NCI-H1092 (cell line): ENCODE measurements at places on chromosomes 7 and 10.

GRCh38 chr10:30011396-30011795, 48.0 kb downstream of the JCAD start:
- DNase-seq, result no peak

DNA sequence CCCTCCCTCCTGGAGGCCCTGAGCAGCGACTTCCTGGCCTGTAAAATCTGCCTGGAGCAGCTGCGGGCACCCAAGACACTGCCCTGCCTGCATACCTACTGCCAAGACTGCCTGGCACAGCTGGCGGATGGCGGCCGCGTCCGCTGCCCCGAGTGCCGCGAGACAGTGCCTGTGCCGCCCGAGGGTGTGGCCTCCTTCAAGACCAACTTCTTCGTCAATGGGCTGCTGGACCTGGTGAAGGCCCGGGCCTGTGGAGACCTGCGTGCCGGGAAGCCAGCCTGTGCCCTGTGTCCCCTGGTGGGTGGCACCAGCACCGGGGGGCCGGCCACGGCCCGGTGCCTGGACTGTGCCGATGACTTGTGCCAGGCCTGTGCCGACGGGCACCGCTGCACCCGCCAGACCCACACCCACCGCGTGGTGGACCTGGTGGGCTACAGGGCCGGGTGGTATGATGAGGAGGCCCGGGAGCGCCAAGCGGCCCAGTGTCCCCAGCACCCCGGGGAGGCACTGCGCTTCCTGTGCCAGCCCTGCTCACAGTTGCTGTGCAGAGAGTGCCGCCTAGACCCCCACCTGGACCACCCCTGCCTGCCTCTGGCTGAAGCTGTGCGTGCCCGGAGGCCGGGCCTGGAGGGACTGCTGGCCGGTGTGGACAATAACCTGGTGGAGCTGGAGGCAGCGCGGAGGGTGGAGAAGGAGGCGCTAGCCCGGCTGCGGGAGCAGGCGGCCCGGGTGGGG, 2.2 kb downstream of the TRIM56 start:
- no peak for DNase-seq

DNA sequence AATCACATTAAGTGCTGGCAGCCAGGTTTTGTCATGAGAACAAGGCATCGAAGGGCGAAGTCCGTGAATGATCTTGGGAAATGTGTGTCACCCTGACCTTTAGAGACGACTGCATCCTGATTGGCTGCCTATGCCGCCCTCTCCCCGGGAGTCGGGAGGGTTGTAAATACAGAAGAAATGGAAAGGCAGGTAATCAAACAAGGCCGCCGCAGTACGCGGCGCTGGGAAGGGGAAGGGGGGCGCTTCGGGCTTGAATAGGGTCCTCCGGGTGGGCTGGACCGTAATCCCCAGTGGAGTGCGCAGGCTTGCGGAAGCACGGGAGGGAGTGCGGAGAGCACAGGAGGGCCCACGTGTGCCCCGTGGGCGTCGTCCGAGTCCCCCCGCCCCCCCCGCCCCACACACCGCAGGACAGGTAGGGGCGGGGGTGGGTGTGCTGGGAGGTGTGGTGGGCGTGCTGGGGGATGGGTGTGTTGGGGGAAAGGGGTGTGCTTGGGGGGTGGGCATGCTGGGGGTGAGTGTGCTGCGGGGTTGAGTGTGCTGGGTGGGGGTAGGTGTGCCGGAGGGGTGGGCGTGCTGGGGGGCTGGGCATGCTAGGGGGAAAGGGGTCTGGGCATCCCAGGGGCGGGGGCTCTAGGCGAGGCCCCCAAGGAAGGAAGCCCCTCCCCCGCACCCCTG, 169.4 kb downstream of the ARHGAP12 start:
- DNase-seq, result peak; percentile 17

DNA sequence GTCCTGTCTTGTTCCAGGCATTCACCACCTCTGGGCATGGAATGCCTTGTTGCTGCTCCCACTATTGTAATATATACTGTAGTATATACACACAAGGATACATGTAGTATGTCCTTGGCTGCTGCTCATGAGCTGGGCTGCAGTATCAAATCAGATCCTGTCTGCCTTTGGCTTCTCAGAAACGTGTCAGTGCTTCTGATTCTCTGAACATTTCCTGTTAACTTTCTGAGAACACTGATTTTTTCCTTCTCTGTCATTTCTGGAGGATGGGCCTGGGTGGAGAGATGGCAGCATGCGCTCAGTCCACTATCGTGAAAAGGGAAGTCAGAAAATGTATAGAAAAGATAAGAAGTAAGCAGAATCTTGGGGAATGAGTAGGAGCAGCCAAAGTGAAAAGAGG, 12.2 kb downstream of the SFTPA2 start:
- no peak for DNase-seq

GRCh38 chr7:66847879-66848790, 72.9 kb upstream of the TMEM248 start:
- no peak for DNase-seq

GRCh38 chr7:123763191-123763661, 14.4 kb upstream of the WASL start:
- DNase-seq, result no peak

DNA sequence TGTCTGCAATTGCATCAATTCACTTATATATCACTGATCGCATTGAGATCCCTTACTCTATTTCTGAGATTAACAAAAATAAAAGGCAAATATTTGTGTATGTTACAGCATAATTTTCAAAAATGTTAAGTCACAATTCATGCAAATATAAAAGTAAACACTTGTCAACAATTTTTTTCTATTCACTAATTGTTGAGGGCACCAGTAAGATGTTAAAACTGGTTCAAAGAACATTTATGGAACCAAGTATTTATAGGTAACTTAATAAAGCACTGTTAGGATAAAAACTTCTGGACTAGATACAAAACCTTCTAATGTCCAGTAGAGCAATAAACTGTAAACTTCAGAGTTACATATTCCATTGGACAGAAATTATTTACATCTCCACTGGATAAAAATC, 586.1 kb upstream of the AUTS2 start:
- no peak for DNase-seq

- peak; percentile 2 for DNase-seq
Measured at GRCh38 chr10:49571388-49571787, 32.5 kb upstream of the ERCC6 start.

- no peak for DNase-seq
Measured at GRCh38 chr10:102670871-102671434, 26.7 kb downstream of the TRIM8 start.
